AG10803 (cell line): ENCODE measurements at places on chromosomes 5 and 9.
A peak's percentile ranks its signal among the peaks of the same experiment; 100 is the strongest.

DNA sequence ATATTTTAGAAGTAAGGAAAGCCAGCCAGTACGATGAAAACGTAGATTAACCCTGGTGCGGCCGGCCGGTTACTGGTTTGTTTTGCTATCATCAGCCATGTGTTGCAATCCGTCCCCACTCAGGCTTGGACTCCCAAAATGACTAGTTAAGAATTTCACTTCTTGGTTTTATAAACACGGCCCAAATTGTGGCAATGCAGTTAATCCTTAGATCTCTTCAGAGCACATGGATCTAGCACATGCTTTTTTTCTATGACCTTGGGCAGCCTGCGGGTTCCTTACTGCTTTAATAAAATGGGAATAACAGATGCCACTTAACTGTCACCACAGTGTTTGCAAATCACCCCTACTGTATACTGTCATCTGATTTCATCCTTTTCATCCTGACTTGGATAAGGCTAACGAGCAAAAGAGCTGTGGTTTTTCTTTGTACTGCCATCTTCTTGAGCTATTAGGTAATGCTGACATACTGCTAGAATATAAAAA, 1.5 kb downstream of the NDFIP1 start:
- DNase-seq, result peak; percentile 52

GRCh38 chr9:34463098-34463900, 4.7 kb downstream of the DNAI1 start:
- DNase-seq, result peak; percentile 81

GRCh38 chr5:175519006-175519405, 40.6 kb downstream of the SFXN1 start:
- no peak for DNase-seq

DNA sequence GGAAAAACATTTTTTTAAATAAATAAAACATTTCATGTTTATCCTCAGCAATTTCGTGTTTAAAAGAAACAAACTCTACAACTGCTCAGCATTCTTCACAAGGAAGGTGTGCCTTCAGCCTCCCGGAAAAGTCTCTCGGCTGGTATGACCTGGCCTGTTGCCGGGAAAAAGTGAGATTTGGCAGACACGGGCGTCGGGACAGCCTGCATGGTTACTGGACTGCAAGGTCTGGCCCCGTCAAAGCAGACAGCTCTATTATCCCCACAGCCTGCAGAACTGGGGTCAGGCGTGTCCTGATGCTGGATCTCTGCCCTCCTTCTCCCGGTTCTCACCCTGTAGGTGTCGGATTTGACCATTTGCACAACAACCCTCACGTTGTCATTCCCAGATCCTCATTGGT, 120.3 kb upstream of the SPATA31C2 start:
- peak; percentile 60 for DNase-seq

GRCh38 chr9:136880651-136881050, 5.7 kb upstream of the TRAF2 start:
- no peak for DNase-seq

- no peak for DNase-seq
Observed at GRCh38 chr5:176722757-176723156, 75.5 kb downstream of the TSPAN17 start.

DNA sequence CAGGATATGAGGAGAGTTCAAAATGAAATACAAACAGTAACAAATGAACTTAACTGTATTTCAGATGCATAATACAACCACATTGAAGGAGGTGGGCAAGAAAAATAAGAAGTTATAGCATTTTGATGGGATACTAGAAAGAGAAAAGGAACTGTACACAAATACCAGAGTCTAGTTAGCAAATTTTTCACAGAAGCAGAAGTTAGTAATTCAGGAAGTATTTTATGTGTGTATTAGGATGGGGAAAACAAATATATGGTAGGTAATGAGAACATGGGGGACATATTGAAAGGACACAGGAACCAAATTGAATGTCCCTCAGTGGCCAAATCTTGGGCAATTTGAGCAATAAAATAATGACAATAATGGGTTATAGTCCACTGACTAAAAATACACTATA, 18.4 kb downstream of the GM2A start:
- DNase-seq, result no peak

DNA sequence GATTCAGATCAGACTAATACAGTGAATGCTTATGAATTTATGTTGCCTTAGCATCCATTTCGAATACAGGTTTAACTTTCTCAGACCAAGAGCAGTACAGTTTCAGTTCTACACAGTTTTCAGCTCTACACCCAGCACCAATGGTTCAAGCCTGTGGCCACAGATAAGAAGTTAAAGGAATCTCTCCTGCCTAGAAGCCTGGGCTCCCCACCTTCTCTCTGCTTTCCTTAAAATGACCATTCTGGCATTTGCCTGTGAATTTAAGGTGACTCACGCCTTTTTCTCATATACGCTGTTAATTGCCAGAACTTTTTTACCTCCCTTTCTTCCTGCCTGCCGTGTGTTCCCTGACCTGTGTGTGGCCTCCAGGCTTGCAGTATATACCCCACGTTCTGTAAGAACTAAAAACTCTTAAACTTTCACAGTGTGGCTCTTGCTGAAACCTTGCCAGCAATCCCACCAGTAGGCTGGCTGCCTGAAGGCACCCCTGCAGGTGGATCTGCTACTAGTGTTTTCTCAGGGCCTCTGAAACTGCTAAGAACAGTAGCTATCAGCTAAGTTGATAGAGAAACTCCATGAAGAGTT, 692.8 kb upstream of the CDH18 start:
- DNase-seq, result no peak

GRCh38 chr5:115858396-115858795, 16.7 kb downstream of the AP3S1 start:
- no peak for DNase-seq

DNA sequence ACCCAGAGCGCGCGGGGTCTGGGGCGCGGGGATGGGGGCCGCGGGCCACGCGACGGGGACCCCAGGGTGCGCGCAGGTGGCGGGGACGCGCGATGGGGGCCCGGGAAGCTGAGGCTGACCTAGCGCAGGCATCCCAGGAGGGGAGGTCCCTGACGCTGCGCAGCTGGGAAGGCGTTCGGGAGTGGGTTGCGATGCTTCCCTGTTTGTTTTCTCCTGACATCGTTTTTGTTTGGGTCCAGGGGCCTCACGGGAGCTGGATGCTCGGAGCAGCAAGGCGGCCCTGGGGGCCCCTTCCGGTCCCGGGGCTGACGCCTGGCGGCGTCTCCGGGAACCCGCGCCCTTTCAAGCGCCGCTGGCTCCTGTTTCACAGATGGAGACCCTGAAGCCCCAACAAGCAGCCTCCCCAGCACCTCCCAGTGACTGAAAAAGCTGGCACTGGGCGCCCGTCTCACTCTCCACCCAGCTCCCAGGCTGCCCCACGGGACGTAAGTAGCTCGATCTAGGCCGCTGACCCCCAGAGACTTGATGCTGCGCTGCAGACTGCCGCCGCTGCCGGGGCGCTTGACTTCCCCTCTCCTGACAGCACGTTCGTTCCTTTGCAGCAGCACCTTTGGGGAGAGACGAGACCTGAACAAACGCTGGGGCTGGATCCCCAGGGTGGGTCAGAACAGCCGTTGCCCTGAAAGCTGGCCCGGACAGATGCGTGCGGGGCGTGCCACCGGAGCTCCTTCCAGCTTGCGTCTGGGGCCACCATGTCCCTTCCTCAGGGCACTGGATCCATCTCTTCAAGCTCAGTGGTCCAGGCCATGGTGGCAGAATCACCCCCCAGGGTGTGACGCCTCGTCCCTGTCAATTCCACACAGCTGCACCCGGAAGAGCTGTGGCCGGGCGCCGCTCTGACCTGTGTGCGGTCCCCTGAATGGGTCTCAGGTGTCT, 593 bp downstream of the BRD3OS start:
- peak; percentile 40 for DNase-seq

DNA sequence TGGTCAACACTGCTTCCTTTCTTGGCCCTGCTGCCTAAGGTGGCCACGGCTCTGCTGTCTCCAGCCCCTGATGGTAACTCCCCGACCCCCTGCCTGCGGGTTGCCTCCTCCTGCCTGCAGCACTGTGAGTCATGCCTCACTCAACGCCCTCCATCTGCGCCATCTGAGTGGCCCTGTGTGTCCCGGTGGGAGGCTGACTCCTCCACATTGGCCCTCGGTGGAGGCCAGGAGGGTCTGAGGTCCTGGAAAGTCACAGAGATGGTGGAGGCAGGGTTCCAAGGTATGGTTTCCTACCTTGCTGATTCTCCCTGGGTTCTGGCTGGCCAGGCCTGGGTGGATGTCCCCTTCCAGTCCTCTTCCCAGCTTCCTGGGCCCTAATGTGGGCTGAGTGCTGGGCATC, 64.5 kb upstream of the ADAMTS2 start:
- DNase-seq, result no peak

- DNase-seq, result peak; percentile 17
Observed at GRCh38 chr5:133944263-133945185, 23.9 kb downstream of the C5orf15 start.

DNA sequence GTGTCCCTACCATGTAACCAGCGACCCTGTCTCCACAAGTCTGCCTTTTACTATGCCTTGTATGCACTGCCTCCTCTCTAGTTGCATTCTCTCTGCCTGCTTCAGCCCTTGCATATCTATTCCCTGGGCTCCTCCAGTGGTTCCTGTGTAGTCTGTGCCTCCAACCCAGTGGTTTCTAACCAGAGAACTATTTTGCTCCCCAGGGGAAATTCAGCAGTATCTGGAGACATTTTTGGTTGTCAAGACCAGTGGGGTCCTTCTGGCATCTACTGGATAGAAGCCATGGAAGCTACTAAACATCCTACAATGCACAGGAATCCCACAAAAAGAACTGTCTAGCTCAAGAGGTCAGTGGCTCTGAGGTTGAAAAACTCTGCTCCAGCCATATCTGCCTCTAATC, 224.1 kb upstream of the RASEF start:
- peak; percentile 17 for DNase-seq

DNA sequence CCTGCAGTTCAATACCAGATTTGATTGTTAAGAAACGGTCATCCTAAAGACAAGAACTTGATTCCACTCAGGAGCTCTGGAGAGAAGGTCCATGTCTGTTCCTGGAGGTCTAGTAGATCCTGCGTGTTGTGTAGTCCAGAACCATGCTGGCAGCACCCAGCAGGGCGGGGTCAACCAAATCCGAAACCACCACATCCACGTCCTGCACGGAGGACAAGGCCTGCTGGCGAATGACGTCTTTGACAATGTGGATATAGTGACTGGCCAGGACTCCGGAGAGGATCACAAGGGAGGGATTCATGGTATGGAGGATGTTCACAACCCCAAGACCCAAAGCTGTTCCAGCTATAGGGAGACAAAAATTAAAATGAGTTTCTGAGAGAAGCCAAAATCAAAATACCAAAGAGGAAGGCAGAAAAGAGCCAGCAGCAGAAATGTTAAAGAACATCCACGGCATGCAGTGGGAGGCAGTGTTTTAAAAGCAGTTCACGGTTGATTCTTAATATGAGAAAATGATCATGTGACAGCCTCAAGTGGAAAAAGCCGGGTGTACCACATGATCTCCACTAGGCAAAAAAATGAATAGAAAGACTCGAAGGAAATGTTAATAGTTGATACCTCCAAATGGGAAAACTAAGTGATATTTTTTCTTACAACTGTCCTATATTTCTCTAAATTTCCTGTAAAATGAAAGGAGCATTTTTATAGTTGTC, 26.7 kb downstream of the CLTA start:
- DNase-seq, result no peak

DNA sequence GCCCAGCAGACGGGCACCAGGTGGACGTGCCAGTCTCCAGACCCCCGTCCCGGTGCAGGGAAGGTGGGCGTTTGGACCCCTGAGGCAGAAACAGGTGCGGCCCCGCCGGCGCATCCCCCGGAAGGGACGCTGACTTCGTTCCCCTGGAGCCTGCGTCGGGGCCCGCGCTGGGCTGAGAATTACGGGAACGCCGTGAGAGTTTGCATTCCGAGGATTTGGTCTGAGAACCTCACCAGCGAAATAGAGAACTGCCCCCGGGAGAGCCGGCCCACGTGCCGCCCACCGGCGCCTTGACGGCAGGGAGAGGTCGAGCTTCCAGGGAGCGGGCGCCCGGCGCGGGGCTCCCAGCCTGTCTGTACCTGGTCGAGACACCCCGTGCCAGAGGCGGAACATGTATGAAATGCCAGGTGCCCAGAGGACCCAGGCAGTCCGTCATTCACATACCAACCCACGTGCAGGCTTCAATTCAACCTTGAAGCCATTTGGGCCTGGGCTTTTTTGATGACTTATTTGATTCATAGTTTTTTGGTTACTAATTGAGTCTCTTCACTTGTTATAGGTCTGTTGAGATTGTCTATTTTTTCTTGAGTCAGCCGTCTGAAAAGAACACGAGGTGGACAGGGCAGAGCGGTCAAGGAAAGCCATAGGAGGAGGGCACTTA, 877 bp upstream of the CAMSAP1 start:
- no peak for DNase-seq

DNA sequence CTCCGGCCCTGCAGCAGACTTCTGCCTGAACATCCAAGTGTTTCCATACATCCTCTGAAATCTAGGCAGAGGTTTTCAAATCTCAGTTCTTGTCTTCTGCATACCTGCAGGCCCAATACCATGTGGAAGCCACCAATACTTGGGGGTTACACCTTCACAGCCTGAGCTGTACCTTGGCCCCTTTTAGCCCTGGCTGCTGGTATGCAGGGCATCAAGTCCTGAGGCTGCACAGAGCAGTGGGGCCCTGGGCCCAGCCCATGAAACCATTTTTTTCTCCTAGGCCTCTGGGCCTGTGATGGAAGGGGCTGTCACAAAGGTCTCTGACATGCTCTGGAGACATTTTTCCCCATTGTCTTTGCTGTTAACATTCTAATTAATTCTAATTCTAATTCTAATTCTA, 680.6 kb downstream of the ELAVL2 start:
- DNase-seq, result no peak

GRCh38 chr9:132020272-132020671, 59.4 kb downstream of the MED27 start:
- no peak for DNase-seq

DNA sequence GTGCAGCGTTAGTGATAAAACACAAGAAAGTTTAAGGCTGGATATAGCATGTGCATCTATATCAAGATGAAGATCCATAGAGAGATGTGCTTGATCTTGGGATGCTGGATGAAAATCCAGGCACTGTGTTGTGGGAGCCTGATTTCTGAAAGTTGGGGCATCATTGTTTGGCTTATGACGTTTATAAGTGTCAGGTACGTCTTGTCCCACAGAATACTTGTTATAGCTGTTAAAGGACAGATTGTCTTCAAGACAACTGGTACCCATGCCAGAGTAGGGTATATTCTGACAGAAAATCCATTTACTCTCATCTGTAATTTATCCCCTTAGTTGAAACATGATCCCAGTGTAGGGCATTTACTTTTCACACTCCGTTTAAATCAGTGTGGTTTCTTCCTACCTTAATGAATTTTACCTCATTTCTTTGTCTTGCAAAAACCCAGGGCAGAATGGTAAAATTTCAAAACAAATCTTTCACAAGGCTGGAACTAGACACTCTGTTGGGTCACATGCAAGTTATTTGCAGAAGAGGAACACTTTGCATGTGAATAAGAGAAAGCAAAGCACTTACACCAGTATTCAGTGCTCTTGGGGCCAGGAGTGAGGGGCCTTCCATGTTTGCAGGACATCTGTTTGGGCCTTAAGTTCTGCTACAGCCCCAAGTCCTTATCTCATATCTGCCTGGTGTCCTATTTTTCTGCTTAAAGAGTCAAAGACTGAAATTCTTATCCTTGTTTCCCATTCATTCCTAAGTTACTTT, 73.3 kb downstream of the GHR start:
- no peak for DNase-seq

GRCh38 chr9:104617418-104617817, 586 bp downstream of the OR13C9 start:
- DNase-seq, result no peak
